ENCODE measurements at places on chromosomes 1 and 21.

DNA sequence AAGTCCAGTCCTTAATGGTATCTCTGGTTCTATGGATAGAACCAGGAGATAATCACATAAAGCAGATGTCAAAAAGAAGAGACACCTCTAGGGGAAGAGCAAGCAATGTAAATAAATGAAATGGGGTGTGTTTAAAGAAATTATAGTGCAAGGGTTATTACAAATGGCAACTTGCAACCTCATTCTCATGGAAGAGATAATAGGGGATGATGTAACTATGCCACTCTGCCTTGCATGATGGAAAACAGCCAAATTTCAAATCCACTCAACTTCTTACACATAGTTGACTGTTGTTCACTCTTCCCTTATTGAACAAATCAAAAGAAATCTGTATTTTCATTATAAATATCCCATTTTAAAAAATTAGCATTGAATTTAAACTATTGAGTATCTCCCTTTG, 274.0 kb upstream of the TMPRSS15 start:
- DNase-seq, result no peak

DNA sequence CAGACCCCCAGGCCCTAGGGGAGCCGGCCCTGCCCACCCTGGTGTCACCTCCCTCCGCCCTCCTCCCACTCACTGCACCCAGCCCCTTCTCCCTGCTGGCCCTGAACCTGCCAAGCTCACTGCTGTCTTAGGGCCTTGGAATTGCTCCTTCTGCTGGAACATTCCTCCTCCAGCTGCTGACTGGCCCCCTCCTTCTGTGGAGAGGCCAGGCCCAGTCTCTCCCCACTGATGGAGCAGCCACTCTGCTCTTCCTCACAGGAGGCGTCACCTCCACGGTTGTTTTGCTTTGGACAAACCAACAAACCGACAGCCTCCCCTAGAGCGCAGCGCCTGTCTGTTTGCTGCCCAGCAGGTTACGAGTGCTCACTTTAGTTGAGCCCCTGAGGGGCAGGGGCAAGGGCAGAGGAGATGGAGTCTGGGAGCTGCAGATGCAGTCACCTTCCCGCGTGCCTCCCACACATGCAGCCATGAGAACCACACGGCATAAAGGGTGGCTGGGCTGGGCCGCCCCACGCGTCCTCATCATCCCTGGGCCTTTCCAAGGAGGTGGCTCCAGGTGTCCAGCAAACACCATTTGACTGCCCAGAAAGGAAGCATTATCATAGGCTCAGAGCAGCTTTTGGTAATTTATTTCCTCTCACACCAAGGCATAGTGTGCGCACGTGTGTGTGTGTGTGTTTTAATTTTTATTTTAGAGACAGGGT, 9.4 kb downstream of the OXCT2 start:
- no peak for DNase-seq

DNA sequence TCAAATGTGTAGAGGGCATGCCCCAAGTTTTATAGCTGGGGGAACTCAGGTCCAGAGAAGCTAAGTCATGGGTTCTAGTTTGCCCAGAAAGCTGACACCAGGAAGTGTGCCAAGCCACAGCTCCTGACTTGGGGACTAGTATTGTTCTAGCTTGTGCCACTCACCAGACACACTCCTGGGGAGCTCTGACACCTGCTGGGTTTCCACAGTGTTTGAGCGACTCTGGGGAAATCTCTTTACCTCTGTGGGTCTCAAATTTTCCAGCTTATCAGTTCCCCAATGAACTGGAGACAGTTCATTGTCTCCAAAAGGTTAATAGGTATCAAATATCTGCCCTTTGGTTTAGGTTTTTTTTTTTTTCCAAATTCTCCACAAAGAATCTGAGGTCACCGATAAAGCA, 4.2 kb downstream of the KISS1 start:
- no peak for DNase-seq

DNA sequence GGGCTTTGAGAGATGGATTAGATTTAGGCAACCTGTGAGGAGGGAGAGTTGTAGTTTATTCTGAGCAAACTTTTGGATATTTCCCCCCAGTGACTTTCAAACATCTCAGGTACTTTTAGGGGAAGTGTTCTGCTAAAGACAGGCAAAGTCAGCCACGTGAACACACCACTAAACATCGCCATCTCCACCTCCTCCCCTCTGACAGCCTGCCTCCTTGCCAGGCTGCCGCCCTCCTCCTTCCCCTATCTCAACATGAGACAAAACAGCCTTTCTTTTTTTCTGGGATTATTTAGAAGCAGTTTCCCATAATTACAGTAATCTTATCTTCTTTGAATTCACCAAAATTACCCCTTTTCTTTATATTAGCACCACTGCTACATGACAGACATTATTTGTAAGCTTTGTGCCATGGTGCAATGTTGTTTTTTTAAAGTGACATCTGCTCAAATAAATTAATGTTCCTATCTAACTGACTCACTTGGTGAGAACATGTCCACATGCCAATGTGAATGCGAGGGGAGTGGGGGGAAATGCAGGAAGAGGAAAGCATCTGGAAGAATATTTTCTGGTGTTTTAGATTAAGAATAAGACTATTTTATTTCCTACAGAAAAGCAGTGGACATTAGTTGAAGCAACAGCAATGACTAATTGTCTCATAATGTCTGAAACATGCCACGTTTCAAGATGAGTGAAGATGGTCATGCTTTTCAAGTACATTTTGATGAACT, 147.8 kb upstream of the ATP1B1 start:
- no peak for DNase-seq

DNA sequence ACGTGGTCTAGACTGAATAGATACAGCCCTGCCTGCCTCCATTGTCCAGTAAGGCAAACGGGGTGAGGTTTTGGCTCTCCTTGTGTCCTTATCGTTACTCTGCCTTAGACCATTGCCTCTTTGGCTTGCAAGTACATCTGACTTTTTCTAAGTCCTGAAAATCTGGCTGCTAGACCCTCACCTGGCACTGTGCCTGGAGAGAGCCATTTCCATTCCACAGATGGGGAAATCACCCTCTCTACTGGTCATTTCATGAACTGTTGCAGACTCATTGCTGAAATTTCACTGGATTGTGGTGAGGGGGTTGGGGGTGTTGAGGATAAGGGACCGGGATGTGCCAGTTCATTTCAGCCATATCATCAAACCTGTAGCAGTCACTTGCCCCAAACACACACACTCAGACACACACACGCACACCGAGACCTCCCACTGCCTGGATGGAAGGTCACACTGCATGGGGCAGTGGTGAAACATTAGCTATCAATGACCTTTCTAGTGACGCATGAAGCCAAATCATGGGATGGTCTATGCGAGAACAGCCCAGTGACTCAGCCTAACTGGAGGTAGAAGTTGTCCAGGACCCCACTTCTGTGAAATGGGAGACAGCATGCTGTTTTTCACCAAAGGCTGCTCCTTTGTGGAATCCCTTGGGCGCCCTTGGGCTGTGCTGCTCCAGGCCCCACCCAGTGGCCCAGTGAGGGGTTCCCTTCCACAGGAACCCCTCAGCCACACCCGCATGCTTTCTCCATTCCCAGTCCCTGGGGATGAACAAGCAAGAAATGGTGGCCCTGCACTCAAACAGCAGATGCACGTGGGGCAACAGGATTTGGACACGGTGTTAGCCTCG, 34.9 kb upstream of the VASH2 start:
- no peak for DNase-seq

DNA sequence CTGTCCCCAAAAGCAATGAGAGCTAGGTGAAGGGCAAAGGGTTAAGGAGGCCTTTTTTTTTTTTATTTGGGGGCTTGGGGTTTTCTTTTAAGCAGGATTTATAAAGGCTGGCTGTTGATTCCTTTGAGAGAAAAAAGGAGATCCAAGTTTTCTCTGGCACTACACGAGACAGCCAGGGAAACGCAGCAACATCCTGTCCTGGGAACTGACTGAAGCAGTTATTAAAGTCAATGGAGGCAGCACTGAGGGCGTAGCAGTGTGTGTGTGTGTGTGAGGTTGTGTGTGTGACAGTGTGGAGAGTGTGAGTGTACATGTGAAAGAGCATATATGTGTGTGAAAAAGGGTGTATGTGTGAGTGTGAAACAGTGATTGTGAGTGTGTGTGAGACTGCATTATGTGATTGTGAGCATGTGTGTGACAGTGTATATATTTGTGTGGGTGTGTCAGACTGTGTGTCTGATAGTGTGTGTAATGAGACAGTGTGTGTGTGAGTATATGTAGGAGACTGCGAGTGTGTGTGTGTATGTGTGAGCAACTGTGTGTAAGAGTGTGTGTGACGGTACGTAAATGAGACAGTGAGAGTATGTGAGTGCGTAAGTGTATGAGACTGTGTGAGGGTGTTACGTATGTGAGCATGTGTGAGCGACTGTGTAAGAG, 65.9 kb upstream of the TIAM1 start:
- DNase-seq, result no peak

- DNase-seq, result peak; percentile 67
Observed at GRCh38 chr21:36320421-36321324, 676 bp downstream of the MORC3 start.

DNA sequence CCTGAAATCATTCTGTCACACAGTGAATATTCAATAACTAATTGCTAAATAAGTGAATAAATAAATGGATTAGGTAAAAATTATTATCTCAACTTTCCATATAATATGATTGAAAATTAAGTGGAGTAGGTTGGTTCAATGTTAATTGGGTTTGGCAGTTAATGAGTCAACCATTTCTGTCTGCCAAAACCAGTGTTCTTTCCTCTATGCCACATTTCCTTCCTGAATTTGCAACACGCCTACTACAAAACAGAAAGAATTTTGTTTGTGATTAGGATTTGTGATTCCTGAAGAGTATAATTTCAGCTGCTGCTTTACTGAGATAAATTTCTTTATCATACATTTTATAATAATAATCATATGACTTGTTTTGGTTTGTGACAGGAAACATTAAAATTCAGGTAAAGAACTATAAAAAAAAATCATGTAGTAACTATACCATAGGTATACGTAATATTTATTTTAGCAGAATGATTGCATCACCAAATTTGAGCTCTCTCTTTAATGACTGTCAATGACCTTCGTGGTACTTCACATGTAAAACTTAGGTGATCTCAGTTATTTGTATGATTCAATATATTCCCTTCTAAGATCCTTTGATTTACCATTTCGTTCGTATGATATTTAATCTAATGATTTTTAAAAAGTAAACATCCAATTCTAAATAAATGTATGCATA, 241.3 kb downstream of the KCNT2 start:
- no peak for DNase-seq

DNA sequence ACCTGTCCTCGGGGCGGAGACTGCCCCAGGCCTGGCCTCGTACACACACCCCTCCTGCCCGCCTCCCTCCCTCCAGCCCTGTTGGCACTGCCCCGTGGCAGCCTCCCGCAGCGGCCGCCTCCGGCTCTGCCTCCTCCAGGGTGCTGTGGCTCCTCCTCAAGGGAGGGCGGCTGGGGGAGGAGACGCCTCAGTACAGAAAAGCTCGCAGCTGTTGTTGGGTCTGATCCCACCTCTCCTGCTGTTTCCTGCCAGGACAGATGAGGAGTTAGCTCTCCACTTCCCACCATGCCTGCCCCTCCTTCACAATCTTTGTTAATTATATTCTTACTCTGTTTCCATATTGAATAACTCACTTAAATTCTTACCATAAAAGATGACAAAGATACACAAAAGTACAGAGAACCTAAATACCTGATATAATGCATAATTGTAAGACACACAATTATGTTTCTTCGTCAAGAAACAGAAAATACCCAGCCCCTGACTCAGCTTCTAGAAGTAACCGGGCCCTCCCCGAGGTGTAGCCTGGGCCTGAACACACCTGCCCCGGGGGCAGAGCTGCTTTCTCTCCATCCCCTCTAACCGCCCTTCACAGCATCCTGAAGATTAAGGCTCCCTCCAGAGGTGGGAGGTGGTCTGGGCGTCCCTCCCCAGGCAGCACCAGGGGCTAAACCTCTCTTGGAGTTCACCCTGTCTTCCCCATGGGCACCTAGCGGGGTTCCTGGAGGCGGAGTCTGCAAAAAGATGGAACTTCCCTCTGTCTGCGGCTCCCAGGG, 30.6 kb upstream of the COL6A1 start:
- peak; percentile 67 for DNase-seq

- no peak for DNase-seq
Observed at GRCh38 chr1:228035844-228036243, 29.0 kb downstream of the WNT3A start.

GRCh38 chr1:91440847-91441246, 36.2 kb upstream of the HFM1 start:
- no peak for DNase-seq

GRCh38 chr1:118659646-118660045, 328.5 kb downstream of the TBX15 start:
- DNase-seq, result no peak

GRCh38 chr1:30968220-30968971, 59.8 kb upstream of the SDC3 start:
- no peak for DNase-seq

DNA sequence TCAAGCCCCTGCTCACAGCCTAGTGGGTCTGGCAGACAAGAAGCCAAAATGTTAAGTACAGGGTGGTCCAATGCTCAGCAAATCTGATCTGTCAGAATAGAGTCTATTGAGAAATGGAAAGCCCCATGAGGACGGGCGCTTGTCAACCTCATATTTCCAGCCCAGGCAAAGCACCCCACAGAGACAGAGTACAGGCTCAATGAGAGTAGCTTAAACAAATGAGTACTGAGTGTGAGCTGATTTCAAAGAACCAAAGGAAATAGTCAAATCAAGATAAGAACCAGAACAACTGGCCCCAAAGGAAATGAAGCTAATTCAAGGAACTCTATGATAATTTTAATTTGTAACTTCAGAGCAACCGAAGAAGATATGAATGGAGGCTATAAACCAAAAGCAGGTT, 44.6 kb upstream of the SLC30A1 start:
- DNase-seq, result no peak

GRCh38 chr1:4549930-4550329, 104.5 kb upstream of the AJAP1 start:
- DNase-seq, result no peak

DNA sequence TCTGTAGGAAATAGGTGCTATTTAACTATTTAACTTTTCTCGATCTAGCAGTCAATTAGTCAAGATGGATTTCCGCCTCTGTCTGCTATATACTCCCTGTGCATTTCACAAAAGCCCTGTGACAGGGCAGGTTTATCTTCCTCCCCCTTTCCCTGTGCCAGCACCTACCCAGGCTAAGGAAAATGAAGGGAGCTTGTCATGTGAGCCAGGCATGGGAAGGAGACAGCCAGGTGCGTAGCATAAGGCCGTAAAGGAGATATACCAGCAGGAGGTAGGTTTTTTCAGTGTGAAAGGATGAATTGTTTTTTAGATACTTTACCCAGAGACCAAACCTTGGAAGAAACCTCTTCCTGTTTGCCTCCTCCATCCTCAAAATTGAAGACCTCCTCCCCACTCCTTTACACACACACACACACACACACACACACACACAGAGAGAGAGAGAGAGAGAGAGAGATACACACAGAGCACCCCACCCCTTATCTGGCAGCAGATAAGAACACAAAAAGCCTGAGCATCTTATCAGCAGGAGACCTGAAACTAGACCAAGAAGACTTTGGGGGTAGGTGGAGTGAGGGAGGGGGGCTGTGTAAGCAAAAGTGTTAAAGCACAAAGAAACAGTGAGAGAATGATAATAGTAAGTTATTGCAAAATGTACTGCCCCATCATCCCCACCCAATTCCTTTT, 12.0 kb upstream of the TARBP1 start:
- DNase-seq, result no peak

- no peak for DNase-seq
Observed at GRCh38 chr1:60924964-60925798, 157.2 kb upstream of the NFIA start.
